ENCODE measurements at places on chromosomes 1 and 21.

DNA sequence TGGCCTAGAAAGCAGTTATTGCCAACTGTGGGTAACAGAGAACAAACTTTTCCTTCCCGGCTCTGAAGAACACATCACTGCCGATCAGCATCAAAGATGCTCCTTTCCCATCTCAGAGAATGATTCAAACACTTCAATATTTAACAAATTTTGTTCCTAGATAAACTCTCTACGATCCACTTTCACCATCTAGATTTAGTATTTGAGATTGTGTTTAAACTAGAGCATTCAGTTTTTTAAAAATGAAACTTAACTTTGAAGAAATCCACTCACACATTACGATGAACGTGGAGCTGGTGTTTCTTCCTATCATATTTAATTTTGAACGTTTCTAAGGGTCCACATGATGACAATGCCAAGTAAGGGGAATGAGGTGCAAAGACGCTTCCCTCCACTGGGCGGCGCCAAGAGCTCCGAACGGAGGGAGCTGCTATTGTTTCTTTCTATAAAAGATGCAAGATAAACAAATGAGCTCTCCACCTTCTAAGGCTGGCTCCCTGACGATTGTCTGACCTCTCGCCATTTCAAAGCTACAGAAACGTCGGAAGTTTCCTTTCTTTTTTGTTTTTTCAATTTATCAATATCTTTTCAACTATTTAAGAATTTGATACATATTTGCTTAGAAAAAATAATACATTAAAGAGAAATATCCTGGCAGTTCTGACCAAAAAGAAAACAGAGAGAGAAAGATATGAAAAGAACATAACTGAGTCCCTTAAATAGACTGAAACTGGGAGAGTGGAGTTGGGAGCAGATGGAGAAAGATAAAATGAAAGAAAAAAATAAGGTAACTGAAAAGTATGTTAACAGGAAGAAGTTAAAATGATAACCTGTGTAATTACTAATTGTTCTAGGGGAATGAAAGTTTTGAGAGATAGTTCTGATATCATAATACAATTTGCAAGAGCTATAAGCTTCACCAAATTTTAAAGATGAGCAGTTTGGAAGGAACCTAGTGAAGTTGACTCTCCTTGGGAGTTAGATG, 4.4 kb upstream of the BARHL2 start:
- DNase-seq: no peak

- no peak for DNase-seq
Observed at GRCh38 chr1:40030528-40031135, 9.9 kb upstream of the CAP1 start.

GRCh38 chr1:12272770-12273169, 42.9 kb downstream of the VPS13D start:
- DNase-seq: no peak

DNA sequence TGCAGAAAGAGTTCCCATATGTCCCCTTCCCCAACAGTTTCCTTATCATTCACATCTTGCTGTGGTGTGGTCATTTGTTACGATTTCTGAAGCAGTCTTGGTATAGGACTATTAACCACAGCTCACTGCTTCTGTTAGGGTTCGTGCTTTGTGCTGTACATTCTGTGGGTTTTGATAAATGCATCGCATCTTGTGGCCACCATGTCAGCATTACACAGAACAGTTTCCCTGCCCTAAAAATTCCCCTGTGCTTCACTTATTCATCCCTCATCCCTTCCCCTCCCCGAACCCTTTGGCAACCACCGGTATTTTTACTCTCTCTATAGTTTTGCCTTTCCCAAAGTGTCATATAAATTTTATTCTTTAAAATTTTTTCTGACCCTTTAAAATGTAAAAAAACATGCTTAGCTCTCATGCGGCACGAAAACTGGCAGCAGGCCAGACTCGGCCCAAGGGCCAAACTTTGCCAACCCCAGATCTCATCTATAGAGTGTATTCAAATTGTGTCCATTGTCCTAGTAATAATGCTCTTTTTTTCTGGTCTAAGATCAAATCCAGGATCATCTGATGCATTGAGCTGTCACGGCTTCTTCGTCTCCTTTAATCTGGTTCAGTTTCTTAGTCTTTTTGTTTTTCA, 78.2 kb downstream of the SIM2 start:
- DNase-seq: no peak

DNA sequence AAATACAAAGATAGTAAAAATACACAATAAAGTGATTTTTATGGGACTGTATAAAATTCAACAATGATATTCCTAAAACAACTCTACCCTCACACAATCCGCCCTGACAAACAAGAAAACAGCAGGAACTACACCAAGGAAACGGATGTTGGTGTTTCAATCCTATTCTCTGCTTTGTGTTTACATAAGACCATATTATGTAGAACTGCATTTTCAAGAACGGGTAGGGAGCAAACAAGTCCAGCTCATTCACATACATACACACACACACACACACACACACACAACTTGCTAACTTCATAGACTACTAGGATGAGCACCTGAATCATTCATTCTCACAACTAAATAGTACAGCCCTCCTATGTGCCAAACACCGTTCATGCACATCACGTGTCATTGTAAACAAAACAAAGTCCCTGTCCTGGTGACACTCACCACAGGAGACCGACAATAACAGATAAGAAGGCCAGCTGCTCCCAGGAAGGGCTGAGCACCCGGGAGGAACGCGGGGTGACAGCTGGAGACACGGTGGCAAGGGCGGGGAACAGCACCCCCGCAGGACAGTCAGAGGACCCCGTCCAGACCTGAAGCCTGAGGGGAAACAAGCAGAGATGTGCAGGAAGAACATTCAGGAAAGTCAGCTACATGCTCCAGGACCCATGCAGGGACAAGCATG, 43.0 kb downstream of the NPHP4 start:
- no peak for DNase-seq

GRCh38 chr1:212496682-212497081, 64.0 kb downstream of the NENF start:
- DNase-seq: no peak

DNA sequence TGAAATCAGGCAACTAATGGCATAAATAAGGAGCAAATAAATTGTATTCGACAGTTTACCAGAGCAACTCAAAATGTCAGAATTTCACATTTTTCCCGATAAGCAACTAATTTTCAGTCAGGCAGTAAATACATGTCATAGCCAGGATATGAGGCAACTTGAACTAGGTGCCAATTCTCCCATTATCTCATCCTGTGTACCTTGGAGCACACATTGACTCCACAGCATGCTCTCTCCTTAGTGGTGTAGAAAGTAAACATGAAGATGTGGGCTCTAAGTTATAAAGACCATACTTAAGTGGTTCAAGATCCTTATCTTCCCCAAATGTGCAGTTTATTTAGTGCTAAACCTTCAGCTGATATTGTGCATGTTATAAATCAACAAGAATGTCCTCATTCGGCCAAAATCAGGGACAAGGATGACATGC, 197.8 kb downstream of the VAV3 start:
- DNase-seq: no peak

All from right renal pelvis (tissue), 4 donors.